ENCODE measurements at places on chromosomes 1 and 21.

GRCh38 chr1:5915587-5916571 lies 76.3 kb downstream of the NPHP4 start:
- ATAC-seq: peak; percentile 43

- no peak for ATAC-seq
Observed at GRCh38 chr1:74681851-74682250, 8.3 kb upstream of the ERICH3 start.

DNA sequence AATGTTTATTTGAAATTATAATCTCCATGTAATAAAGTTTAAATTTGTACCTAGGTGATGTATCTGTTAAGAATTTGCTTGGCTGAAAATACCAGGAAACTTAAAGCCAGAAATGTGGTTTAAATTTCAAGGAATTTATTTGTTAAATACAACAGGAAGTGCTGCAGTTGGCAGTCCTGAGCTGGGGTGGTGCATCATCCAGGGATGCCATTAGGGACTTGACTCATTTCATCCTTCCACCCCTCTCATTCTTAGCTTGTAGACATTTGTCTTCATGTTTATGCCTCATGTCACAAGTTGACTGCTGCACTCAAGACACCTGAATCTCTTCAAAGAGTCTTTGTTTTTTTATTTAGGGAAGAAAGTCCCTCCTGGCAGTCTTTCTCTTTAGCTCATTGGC lies 175.9 kb downstream of the LHX8 start:
- ATAC-seq: no peak

- peak; percentile 11 for ATAC-seq
Observed at GRCh38 chr1:47563201-47563600, 125.4 kb downstream of the FOXD2 start.

DNA sequence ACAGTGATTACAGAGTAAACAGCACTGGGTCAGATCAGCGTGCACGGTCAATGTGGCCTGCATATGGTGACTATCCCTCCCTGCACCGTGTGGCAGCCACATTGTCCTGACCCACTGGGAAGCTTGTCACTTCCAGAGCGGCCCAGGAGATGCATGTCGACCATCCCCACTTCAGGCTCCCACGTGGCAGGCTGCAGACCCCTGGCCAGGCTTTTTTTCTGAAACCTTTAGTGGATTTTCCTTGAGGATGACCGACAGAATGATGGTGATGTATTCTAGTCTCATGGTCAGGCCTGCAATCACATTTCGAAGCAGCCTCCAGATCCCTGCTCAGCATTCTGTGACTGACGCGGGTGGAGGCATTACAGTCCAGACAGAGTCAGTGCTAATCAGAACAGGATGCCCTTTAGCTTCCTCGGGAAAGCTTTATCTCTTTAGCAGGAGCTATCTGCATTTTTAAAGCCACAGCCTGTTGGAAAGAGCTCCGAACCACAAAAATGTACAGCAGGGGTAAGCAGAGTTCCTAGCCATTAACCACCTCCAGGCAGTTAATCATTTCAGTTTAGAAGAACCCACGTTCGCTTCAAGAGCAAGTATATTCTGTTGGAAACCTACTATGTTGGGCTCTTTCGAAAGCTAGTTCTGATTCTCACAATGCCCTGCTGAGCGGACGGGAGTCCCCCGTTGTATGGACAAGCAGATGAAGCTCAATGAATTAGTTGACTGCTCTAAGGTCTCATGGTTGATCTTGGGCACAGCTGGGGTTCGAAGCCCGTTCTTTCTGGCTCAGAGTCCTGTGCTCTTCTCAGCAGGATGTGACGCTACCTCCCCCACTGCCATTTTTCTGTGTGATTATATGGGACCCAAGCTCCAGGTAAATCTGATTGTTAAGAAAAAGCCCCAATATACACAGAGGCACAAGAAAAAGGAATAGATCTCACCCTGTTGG lies 56.5 kb downstream of the IRF2BP2 start:
- no peak for ATAC-seq

DNA sequence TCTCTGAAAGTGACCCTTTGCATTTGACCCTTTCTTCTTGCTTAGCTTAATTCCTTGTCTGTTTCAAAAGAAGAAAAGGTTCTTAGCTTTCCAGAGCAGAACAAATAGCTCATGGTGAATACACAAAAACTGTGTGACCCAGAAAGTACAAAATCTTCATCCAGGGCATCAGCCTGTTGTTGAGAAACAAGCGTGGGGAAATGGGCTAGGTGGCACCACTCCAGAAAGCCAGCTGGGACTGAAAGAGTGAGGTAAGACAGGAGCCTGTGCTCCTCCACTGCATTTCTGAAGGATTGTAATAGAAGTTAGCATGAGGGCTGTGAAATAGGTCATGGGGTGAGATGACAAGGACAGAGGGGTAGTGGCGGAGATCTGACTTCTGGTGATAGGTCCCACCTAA lies 45.8 kb downstream of the CYP2J2 start:
- ATAC-seq: no peak

DNA sequence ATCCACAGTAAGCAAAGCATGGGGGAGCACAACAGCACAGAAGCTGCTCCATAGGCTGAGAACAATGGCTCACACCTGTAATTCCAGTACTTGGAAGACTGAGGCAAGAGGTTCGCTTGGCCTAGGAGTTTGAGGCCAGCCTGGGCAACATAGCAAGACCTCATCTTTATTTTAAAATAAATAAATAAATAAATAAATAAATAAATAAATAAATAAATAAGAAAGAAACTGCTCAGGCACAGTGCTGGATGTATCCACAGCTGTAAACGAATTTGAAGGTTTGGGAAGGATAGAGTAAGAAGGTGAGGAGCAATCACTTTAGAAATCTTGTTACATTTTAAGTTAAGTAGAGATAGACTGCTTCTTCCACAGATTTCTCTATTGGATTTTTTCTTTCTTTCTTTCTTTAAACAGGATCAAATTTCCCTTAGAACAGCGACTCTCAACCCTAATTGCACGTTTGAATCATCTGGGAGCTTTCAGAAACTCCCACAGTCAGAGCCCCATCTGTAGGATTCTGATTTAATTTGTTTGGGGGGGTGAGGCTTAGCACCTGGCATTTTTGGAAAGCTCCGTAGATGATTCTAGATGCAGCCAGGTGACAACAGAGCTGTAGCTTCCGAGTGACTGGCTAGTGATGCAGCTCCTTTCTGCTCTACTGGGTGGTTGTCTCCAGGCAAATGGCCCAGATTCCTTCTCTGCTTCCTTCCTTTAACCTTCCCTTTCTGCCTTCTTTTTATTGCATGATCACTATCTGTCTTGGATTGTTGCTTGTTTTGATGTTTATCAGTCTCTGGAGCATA lies 53.5 kb downstream of the S1PR1 start:
- no peak for ATAC-seq

- ATAC-seq: no peak
Observed at GRCh38 chr1:36149973-36150295, 648 bp upstream of the TRAPPC3 start.

DNA sequence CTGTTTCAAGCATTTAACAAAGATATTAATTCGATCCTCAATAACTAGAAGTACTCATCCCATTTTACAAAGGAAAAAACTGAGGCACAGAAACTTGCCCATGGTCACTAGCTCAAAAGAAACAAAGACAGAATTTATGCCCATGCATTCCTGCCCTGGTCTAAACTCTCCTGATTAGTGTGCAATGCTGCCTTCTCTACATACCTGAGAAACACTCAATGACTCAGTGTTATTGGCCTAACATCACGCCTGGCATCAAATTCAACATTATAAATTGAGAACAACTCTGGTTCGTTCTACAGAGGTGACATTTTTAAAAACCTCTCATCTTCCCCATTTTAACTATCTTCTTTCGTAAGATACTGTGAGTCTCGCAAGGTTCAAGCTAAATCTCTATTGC lies 5.2 kb downstream of the APP start:
- ATAC-seq: no peak

DNA sequence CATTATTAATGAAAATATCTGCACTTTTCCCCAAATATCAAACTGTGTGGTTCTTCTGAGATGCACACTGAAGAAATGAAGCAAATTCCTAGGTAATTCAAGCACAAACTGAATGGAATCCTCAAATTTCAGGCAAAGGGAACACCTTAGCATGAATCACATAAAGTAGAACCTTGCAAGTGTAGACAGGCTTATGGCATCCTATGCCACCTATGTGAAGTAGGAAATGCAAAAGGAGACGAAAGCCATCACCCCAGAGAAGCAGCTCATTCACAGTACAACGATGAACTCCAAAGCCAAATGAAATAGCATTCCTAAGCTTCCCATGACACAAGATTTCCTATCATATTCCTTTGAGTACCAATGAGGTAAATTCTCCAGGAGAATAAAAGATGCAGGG lies 461.2 kb upstream of the RUNX1 start:
- no peak for ATAC-seq

DNA sequence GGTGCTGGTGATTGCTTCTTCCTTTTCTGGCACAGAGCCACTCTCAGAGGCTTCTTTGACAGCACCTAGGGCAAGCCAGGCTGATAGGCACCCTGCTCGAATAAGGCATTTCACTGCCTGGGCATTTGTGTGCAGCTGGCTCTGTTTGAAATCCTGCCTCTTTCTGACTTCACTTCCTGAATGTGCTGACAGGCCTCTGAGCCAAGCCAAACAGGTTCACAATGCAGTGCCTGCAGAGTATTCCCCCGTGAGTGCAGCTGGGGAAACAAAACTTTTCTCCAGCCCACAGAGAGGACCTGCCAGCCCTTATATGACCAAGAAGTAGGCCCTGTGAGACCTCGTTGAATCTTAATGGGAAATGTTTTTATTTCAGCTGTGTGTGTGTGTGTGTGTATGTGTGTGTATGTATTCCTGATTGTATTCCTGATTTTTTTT lies 10.4 kb downstream of the JUN start:
- peak; percentile 66 for ATAC-seq

- no peak for ATAC-seq
Observed at GRCh38 chr1:158771950-158772866, at the start of gene OR6N1. OR6N1 (minus strand) TSS chr1:158772195; CDS start chr1:158766682, 5,513 bp downstream.

DNA sequence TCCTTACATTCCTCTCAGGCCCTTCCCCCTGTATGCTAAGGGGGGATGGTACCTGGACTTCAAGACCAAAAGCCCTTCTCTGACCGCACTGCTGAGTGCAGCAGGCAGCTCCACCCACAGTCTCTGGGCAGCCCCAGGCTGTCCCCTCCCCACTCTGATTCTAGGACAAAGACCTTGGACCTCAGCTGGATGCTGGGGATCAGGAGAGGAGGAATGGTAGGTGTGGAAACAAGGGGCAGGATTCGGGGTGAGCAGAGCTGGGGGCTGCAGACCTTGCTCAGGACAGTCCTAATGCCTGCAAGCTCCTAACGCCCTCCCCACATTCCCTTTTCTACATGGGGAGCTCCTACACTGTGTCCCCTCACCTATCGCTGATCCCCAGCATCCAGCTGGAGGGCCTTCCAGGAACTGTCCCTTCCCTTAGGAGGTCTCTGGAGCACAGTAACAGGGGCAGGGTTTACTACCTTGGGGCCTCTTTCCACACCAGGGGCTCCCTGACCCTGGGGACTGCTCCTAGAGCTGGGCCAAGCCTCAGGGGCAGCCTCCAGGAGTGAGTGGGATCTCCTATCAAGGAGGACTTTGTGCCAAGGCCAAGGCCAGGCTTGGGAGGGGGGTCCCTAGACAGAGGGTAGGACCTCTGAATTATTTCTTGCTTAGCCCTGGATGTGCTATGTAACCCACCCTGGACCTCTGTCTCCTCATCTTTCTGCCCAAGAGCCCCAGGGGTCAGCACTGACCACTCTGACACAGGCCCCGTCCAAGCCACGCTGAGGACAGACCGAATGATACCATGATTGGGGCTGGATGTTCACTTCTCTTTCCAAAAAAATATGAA lies 5.6 kb downstream of the CLDN19 start:
- ATAC-seq: no peak

DNA sequence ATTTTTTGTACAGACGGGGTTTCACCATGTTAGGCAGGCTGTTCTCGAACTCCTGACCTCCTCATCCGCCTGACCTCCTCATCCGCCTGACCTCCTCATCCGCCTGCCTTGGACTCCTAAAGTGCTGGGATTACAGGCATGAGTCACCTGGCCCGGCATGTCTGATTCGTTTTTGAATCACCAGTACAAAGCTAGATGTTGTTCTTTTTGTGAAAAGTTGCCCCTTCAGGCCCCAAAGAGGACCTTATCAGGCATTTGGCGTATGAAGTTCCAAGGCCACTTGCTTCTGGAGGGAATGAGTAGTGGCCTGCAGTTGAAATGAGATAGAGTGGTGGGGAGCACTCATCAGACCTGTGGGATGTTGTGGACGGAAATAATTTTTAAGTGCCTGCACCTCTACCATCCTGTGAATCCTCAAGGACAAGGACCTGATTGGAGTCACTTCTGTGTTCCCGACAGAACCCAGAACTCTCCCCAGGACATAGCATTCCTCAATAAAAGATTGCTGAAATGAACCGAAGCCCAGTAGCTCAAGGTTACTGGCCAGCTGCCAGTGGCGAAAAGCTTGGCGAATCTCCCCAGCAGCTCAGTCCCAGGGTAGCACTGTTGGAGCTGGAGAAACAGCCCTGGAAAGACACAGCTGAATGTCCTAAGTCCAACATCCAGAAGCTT lies 50.1 kb downstream of the NDUFS5 start:
- ATAC-seq: peak; percentile 87

DNA sequence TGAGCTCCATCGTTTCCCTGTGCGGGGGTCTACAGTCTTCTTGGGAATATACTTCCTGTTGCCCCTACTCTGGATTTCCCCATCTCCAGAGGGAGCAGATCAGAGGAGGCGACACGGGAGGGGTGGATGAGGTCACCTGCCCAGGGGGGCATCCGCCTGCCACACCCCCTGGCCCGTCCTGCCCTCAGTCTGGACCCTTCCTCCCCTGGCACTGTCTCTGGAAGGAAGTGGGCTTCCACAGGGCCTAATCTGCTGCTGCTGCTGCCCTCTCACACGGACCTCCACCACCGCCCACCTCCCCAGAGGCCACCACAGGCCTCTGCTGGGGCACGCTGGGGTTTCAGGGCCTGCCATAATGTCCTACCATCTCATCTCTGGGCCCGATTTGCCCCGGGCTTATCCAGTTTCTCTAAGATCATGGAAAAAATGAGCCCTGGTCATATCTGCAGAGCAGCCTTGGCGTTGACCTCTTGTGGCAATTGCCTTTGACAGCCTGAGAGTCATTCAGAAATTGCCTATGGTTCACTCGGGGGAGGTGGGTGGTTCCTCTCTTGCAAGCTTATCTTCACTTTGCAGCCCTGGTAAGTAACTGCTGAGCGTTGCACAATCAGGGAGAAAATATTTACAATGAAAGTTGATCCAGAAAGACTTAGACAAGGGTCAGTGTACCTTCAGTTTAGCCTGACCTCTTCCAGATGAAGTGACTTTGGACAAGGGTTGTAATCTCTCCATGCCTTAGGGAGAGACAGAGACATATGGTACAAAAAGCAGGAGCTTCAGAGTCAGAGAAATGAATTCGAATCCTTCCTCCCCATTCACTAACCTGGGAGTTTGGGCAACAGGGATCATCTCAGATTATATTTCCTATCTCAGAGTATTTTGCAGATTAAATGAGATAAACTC lies 252.4 kb downstream of the TOMM20 start:
- peak; percentile 31 for ATAC-seq

DNA sequence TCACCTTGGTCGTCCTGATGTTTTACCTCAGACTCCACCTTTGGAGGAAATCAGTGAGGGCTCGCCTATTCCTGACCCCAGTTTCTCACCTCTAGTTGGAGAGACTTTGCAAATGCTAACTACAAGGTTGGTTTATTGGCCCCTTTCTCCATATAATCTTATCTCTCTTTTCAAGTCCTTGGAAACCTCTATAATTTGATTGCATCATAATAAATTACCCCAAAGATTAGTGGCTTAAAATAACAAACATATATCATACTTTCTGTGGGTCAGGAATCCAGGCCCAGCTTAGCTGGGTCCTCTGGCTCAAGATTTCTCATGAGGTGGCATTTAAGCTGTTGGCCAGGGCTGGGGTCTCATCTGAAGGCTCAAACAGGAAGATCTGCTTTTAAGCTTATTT lies 12.1 kb upstream of the PSMD4 start:
- ATAC-seq: no peak
